ENCODE measurements at places on chromosomes 16 and 17. TPM values are rescaled to one million over a fixed set of nuclear protein-coding genes. Genes with fewer than 3 reads are reported as not detected.

PRKCB gene
- total RNA-seq: 2.2 TPM

GGT6 gene
- 0.14 TPM for total RNA-seq

DRC3 gene
- 1.6 TPM for total RNA-seq

XAF1 gene
- total RNA-seq: 16.8 TPM

G6PC1 gene
- total RNA-seq: not detected

TEX19 gene
- not detected for total RNA-seq

DYNLRB2 gene
- not detected for total RNA-seq

SPHK1 gene
- total RNA-seq: 2.7 TPM

HSD17B2 gene
- not detected for total RNA-seq

OTOP3 gene
- not detected for total RNA-seq

NUP88 gene
- total RNA-seq: 34.2 TPM

PLD6 gene
- 12.9 TPM for total RNA-seq

HOXB9 gene
- not detected for total RNA-seq
